Activated T-cell treated with anti-CD3 and anti-CD28 coated beads, Interleukin-2, amount 50 U/mL, for 24 hours (primary cell): ENCODE measurements at places on chromosomes 6 and 20.
A peak's percentile ranks its signal among the peaks of the same experiment; 100 is the strongest.

GRCh38 chr6:164322533-164322932, 908.0 kb downstream of the QKI start:
- DNase-seq: no peak

- no peak for DNase-seq
Observed at GRCh38 chr20:40802886-40803285, 113.8 kb upstream of the MAFB start.

DNA sequence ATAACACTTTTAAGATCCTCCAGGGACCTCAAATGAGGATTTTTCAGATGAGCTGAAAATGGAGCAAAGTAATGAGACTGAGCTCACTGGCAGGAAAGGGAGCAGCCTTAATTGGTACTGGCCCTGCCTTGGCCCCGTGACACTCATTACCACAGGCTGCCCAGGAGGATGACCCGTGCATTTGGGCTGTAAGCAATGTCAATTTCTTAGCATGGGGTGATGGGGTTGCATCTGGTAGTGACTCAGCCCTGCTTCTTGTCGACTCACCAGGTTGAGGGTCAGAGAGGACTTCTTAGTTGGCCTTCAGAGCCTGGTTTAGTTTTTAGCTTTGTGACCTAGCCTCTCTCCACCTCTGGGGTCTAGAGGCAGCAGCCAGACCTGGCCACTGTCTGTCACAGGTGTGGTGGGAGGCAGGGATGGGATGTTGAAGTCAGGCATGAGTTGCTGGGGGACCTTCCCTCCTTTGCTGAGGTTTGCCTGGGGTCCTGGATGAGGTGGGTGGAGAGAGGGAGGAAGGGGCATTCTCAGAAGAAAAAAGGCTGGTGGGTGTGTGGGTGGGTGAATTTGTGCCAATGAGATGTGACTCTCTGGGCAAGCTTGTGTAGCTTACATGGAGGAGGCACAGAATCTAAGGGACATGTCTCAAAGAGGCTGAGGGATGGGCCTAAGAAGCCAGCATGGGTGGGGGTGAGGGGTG, 25.9 kb upstream of the EPB41L1 start:
- DNase-seq: no peak

DNA sequence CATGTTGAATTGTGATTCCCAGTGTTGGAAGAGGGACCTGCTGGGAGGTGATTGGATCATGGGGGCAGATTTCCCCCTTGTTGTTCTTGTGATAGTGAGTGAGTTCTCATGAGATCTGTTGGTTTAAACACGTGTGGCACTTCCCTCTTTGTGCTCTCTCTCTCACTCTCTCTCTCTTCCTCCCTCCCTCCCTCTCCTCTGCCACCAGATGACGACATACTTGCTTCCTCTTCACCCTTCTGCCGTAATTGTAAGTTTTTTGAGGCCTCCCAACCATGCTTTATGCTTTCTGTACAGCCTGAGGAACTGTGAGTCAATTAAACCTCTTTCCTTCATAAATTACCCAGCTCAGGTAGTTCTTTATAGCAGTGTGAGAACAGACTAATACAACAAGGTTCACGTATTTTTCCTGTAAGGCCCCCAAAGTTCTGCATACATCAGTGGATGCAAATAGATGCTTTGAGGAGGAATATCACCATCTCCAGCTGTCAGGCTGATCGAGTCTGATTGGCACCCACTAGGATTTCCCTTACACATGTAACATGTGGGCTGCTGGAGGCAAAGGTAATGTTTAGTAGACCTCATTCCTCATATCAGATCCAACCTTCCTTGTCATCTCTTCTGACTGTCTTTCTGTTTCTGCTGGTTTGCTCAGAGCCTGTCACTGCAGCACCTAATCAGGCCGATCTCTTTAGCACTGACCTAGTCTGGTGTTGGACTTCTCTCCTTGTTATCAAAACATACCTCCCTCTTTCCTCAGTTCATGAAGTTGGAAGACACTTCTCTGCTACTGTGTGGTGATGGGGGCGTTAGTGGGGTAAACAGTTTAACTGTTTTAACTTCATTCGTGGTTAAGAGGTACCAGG, 54.3 kb upstream of the BACH2 start:
- DNase-seq: peak; percentile 41

DNA sequence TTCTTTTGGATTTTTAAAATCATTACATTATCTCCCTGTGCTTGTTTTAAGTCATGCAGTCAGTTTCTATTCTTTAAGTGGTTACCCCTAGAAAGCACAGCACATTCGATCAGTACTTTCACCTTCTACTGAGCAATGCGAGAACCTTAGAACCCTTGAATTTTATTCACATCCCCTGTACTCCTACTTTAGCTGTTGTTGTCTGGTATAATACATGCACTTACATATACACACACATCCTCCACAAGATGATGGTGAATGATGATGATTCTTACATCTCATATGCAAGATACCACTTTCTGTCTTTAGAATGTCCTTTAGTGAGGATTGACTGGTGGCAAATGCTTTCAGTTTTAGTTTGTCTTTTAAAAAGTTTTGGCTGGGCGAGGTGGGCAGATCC, 5.7 kb downstream of the CDC40 start:
- DNase-seq: no peak

DNA sequence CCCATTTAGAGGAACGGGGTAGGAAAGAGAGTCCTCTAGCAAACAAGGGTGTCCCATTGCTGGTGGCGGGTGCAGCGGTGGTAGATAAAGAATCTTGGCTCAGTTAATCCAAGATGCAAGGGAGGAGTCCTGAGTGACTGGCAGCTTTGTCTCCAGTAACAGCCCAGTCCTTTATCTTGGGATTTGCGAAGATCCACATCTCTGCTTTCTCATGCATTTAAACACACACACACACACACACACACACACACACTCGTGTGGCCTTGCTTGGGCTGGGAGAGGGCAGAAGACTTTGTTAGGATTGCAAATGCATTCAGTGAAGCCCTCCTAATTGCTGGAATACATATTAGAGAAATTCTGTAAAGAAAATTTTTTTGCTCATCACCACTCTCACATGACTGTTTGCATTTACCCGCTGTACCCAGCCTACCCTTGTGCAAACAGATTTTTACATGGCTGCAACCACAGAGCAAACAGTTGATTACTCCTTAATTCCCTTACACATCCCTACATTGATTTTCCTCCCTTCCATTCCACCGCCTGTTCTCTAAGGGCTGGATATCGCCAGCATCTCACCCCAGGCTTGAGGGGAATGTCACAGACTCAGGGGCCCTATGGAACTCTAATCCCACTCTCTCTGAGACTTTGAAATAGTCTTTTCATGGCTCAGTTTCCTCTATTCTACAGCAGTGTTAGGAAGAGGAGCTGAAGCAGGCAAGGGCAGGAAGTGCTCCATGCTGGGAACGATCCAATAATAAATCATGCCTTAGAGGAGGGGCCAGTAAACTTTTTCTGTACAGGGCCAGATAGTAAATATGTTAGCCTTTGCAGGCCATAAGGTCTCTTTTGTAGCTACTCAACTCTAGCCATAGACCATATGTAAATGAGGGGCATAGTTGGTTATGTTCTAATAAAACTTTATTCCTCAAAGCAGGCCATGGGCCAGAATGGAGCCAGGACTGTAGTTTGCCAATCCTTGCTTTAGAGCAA, 3.5 kb downstream of the C6orf132 start:
- DNase-seq: no peak

- no peak for DNase-seq
Observed at GRCh38 chr6:90911642-90912041, 324.8 kb upstream of the MAP3K7 start.

DNA sequence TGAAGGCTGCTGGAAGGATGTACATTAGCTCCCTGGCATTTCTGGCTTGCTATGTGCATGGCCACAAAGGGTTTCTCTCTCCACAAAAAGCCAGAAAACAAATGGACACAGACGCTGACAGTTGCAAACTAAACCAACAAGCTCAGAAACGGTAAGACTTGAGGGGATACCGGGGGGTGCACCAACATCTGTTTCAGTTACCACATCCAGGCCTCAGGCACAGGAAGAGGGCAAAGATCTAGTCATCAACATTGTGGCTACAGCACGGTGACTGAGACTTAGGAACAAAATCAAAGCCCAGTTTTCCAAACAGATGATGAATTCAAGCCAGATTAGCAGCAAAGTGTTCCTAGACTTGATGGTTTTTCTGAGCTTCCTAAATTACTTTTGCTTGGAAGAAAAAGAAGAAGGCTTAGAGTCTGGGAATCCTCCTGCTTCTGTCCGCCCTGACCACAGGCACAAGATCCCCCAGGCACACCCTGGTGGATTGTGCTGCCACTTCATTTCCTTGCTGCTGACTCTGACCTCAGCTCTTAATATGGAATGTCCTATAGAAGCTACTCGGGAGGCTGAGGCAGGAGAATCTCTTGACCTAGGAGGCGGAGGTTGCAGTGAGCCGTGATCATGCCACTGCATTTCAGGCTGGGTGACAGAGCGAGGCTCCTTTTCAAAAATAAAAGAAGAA, 54.2 kb upstream of the ADGRF1 start:
- no peak for DNase-seq

DNA sequence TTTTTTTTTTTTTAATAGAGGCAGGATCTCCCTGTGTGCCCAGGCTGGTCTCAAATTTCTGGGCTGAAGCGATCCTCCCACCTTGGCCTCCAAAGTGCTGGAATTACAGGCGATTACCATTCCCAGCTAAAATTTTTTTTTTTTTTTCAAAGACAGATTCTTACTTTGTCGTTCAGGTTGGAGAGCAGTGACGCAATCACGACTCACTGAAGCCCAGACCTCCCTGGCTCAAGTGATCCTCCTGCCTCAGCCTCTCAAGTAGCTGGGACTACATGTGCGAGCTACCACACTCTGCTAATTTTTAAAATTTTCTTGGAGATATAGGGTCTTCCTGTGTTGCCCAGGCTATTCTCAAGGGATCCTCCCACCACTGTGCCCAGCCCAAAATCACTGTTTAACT, 58.0 kb upstream of the MYO6 start:
- no peak for DNase-seq

- no peak for DNase-seq
Observed at GRCh38 chr6:24777227-24777626, 2.5 kb downstream of the GMNN start.

DNA sequence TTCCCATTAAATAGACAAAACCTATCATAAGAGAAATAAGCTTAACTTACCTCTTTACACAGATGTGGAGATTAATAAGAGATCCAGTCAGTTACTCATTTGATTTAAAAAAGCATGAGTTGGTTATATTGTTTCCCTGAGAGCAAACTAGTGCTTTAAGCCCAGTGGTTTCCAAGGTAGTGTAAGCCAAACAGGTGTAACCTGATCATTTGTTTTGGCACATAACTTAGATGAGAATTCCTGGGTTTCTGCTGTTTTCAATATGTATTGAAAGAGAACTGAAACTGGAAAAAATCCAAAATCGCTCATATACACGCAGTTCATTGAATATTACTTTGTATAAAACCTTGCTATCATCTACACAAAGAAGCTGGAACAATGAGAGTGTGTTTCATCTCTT, 30.5 kb upstream of the SMIM8 start:
- DNase-seq: no peak

DNA sequence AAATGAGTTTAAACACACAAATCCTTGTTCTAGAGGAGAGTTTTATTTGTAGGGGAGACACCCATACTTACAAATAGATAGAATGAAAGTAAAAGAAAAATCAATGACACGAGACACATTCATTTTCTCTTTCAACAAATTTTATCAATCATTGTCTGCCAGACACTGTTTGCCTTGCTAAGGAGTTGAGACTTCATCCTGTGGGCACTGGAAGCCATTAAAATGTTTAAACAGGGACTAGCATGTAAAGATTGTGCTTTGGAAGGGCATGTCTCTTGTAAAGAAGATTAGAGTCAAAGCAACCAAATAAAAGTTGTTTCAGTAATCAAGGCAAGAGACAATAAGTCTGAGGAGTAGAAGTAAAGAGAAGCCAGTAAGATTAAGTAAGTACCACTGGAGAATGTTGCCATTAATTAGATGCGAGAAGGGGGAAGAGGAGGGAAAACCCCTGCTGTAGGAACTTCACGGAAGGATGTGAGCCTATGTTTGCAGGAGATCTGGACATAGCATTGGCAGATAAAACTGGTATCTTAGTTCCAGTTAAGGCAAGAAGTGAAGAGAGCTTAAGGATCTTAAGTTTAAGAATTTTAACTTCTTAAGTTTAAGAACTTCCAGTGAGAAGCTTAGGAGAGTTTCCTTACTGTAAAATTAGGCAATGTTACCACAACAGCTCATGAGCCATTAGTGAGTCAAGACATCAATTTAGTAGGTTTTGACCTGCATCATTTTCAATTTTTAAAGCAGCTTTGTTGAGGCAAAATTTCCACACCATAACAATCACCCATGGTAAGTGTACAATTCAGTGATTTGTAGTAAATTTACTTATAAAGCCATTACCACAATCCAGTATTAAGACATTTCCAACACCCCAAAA, 117.0 kb upstream of the UST start:
- no peak for DNase-seq

DNA sequence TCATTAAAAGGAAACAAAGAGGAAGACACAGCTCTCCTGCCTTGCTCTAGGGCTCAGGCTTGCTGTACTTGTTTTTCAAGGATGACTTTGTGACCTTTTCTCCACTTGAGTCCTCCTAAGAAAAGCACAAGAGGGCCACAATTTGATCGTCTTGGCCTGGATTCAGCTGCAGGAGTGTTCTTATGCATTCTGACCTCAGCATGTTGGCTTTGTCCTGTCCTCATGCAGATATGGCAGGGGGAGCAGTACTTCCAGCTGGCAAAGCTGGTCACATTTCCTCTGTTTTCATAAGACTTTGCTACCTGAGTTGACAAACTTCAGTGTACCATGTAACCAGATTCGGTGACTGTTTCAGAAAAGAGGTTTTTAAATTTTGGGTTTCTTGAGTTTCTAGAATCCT, 30.8 kb downstream of the KDM1B start:
- DNase-seq: no peak

DNA sequence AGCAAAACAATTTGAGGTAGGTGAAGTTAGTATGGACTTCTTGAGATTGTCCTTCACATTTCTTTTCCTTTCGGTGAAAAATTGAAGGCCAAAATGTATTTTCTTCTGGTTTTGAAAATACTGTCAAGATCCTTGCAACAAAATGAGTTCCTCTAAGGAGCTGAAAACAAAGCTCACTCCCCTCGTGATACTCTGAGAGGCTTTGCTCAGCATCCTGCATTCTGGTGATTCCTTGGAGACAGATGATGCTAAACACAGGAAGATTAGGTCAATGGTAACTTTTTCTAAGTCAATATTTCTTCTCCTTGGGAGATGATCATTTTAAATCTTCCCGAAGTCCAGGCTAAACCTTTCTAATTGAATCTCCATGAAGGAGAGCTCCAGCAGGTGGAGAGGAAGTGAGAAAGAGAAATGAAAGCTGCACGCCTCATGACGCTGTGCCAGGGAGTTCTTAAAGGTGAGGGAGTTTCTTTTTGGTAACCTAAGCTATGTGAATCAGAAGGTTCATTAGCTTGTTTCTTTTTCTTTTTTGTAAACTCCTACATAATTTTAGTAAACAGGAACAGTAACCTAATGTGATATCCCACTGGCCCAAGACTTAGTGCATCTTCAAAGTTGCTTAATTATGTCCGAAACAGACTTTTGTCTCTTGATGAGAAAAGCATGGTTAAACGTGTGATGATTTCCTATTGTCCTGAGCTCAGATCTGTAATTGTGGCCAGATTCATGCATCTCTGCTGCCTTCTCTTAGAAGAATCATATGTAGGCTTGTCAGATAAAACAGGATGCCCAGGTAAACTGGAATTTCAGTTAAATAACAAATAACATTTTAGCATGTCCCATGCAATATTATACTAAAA, 15.0 kb downstream of the ESR1 start:
- DNase-seq: no peak
